ENCODE measurements at places on chromosomes 12 and 14.
A peak's percentile ranks its signal among the peaks of the same experiment; 100 is the strongest.

DNA sequence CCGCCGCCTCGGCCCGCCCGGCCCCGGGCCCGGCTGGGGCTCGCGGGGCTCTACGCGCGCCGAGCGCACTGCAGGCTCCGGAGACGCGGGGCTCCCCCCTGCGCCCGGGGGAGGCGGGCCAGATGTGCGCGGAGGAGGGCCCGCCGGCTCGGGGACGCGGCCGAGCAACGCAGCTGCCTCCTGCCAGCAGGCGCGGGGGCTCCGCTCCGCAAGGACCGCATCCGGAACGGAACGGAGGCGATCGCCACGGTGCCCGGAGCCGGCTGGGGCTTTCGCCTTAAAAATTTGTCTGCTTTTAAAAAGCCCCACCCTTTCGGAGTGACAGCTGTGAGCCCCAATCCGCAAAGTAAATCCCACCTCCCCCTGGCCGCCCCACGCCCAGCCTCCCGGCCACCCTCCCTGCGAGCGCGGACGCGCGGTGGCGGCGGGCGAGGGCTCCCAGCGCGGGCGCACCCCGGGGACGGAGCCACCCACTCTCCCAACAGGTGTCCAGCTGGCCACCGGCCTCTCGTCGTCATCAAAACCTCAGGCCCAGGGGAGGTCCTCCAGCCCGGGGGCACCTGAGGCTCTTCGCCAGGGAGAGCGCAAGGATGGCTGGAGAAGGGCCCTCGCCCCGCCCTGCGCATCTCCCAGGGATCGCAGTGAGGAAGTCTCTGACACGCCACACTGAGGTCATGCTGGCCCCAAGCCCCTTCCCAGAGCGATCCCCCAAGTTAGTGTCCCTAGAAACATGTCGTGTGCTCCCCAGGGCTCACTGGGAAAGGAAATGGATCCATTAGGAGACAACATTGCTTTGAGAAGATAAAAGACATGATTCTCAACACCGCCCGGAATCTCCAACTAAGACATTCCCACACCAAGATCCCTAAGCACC, at the start of gene TMEM132D:
Gene TMEM132D (minus strand): TSS at position 70 of the 874 bp plus-strand sequence.
- peak; percentile 65 for DNase-seq

GRCh38 chr14:93793555-93794324, 5.5 kb upstream of the PRIMA1 start:
- DNase-seq = no peak

- no peak for DNase-seq
Observed at GRCh38 chr12:47190271-47190750, 110.6 kb upstream of the AMIGO2 start.

DNA sequence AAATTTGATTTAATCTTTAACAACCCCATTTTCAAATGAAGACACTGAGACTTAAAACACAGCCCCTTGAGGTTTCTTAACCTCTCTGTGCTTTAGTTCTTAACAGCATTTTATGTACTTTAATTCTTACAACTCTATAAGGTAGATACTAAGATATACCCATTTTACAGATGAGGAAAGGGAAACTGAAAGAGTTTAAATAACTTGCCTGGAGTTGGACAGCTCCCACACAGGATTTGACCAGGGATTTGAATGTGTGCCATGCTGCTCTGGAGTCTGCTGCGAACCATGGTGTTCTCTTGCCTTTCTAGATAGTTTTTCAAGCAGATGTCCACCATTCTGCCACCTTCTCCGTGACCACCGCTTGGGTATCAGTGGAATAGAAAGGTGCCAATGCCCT, 28.2 kb downstream of the RNFT2 start:
- no peak for DNase-seq

DNA sequence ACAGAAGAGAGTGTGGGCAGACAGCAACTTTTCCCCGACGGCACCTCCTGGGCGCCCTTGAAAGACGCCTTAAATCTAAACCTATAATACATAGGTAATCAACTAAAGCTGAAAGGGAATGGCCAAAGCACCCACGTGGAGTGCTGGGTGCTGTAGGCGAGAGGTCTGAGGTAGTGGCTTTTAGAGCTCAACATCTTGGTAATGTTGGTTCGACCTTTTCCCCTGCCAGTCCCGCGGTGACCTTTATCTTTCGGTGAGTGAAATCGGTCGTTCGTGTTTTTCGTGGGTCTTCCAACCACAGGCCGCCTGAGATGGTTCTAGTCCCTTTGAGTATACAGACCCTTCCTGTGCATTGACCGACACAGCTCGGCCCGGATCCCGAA, 9.1 kb downstream of the OR6S1 start:
- DNase-seq = no peak

- no peak for DNase-seq
Observed at GRCh38 chr14:87181288-87181687, 811.7 kb downstream of the GALC start.

DNA sequence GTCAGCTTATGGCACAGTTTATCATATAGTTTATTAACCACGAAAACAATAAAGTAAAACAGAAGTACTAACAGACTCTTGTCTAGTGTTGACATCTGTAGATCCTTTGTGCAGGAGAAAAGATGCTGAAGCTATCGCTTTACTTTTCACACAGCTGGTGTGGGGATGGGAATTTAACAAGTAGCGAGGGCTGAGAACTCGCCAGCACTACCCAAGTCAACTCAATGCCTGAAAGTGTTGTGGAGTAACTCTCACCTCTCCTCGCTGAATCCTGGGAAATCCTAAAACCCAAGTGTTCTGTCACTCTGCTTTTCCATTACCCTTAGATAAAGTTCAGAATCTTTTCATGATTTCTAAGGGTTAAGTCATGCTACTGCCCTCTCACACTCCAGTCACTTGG, 264.2 kb downstream of the BMP4 start:
- DNase-seq = no peak

GRCh38 chr12:58458102-58458501, 462.2 kb downstream of the LRIG3 start:
- no peak for DNase-seq

- DNase-seq = no peak
Observed at GRCh38 chr14:53412819-53413675, 259.9 kb upstream of the DDHD1 start.

Data from right kidney (tissue), 9 donors.